WTC11 (cell line): ENCODE measurements at places on chromosomes 16 and 17. TPM values are rescaled to one million over a fixed set of nuclear protein-coding genes. Genes with fewer than 3 reads are reported as not detected.

DNA sequence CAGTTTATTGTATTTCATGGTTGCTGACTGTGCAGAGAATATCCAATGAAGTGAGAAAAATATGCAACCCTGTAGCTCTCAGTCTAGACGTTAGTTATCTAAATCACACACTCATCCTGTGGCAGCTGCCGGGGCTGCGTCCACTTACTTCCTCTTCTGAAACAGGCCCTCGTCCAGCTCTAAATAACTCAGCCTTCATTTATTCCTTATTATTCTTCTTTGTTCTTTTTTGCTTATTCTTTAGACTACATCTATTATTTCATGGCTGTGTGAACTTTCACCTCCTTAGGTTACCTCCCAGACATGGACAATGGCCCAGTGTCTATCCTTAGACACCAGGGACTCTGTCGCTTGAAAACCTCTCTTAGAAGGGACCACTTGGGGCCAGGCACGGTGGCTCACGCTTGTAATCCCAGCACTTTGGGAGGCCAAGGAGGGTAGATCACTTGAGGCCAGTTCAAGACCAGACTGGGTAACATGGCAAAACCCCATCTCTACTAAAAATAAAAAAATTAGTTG lies 3.4 kb upstream of the THUMPD1 start:
- no peak overlapping the region for H3K27ac ChIP-seq
- H3K27me3 ChIP-seq, result peaks cover 3% of the 10 kb centered on the region
- peaks cover 10% of the 10 kb centered on the region for H3K4me1 ChIP-seq
- no peak for DNase-seq

DNA sequence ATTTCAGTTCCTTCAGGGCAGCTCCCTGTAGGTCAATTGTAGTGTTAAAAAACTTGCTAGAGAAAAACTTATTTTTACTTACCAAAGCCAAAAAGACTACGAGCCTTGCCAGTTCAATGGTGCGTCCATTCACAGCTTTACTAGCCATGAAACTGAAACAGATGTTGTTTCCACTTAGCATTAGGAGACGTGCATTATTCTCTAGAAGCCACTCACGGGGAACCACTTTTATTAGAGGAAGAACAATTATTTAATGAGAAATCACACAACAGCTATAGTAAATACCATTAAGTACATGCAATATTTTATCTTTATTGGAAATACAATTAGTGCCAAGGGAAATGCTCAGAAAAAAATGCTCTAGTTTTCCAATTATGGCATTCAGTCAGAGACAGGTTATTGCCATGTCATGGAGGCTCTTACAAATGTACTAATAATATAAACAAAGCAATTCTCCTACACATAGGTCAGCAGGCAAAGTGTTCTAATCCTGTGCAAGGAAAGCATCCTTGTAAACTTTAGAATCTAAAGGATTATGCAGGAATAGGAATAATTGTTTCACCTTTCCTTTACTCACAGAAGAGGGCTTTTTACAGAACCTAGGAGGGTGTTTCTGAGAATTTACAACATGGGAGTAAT lies 17.4 kb downstream of the LASP1NB start:
- no peaks in the 10 kb centered on the region for H3K27me3 ChIP-seq
- H3K36me3 ChIP-seq, result no peaks in the 10 kb centered on the region
- no peak for DNase-seq
- H3K4me3 ChIP-seq, result no peak overlapping the region
- no peak overlapping the region for H3K27ac ChIP-seq

KRT15 gene
- 0.34 to 0.55 TPM (median 0.37 TPM) in 3 replicates for total RNA-seq

DNA sequence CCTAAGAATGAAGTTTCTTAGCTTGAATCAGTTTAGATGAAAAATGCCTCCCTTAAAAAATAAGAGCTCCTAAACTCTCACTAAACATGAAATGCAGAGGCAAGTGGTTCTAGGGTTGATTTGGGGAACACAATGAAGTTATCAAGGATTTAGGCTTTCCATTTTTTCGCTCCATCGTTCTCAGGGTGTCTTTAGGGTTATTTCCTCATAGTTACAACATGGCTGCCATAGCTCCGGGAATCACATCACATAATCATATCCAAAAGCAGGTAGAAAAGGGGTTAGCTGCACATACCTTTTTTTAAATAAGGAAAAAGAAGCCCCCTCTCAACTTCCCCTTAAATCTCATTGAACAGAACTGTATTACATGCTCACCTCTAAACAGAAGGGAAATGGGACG lies 21.4 kb downstream of the ZP2 start:
- no peaks in the 10 kb centered on the region for H3K36me3 ChIP-seq
- H3K4me3 ChIP-seq, result no peak overlapping the region
- H3K27ac ChIP-seq, result no peak overlapping the region
- H3K4me1 ChIP-seq, result no peaks in the 10 kb centered on the region
- H3K27me3 ChIP-seq, result peaks cover 7% of the 10 kb centered on the region

ERN2 gene
- total RNA-seq, result 1.8 to 3.9 TPM (median 3.7 TPM) in 3 replicates

SPATA22 gene
- total RNA-seq, result not detected in 3 replicates

DNA sequence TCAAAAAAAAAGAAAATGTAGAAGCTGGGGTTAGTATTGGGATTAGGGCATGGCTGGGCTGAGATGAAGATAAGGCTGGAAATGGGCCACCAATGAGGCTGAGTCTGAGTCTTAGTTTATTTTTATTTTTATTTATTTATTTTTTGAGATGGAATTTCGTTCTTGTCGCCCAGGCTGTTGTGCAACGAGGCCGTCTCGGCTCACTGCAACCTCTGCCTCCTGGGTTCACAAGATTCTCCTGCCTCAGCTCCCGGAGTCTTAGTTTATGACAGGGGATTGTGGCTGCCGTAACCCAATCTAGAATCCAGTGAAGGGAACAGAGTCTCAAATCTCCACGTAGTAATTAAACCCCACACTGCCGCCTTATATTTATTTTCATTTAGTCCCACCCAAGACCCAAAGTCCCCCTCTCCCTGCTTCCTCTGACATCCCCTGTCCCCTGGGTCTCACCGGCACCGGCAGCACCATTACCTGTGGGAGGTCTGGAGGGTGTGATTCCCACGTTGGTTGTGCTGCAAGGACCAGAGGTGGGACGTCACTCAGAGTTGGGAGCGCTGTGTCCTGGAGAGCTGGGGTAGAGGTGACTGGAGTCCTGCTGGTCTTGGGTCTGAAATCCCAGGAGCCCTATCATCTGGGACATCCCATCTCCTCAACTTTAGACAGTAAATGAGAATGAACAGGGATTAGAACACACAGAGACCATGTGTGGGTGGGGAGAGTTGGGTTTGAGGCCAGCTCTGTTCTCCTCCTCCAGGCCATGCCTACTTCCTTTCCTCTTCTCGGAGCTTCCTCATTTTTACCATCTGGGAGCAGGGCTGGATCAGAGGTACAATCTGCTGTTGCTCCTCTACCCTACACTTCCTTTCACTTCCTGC lies at the start of gene CLEC10A:
TSS of gene CLEC10A (minus strand) at position 671 of the 875 bp plus-strand sequence. CDS start 1,439 bp downstream, outside the sequence.
- no peak within 1 kb of the TSS for H3K4me3 ChIP-seq
- H3K27me3 ChIP-seq, result peaks cover 7% of the 10 kb centered on the region
- H3K36me3 ChIP-seq, result no peaks in the 10 kb centered on the region
- DNase-seq, result no peak
- H3K4me1 ChIP-seq, result no peaks in the 10 kb centered on the region

- no peak overlapping the region for H3K4me3 ChIP-seq
- no peaks in the 10 kb centered on the region for H3K27me3 ChIP-seq
- no peak overlapping the region for H3K27ac ChIP-seq
- no peaks in the 10 kb centered on the region for H3K4me1 ChIP-seq
- no peaks in the 10 kb centered on the region for H3K36me3 ChIP-seq
- DNase-seq, result no peak
Measured at GRCh38 chr16:56163938-56164337, 27.4 kb upstream of the GNAO1 start.

KRT33B gene
- total RNA-seq, result not detected in 3 replicates

RAB26 gene
- total RNA-seq, result 6.2 to 7.3 TPM (median 6.9 TPM) in 3 replicates

CD300LB gene
- not detected in 3 replicates for total RNA-seq

DNA sequence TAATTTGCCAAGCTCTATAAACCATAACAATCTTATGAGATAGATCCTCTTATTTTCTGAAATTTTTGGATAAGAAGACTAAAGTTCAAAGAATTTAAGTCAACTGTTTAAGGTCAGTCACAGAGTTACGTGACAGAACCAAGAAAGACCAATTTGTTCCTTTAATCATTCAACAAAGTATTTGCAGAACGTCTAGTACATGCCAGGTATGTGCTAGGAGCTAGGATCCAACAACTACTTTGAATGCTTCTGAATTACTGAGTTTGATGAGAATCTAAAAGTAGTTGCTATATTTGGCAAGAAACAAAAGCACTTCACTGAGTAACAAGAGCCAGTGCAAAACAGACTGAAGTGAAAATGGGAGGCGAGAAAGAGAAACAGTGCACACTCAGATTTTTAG lies 15.0 kb downstream of the GLOD4 start:
- no peak overlapping the region for H3K27ac ChIP-seq
- no peak for DNase-seq
- no peak overlapping the region for H3K4me3 ChIP-seq
- H3K4me1 ChIP-seq, result no peaks in the 10 kb centered on the region
